ENCODE measurements at places on chromosomes 1 and 21.

DNA sequence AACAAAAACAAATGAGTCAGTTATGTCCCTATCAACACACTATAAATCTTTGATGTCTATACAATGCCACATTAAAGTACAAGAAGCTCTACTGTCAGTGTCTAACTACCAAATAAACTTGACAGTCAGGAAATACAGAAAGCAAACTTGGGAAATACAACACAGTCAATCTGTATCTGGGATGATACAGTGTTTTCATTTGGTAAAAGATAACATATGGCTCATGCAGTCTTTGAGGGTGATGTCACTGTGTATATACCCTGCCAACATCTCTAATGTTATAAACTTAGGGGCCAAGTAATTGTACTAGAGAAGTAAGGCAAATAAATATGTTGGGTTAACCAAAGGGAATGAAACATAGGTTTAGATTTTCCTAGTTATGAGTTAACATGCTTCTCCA lies 552.5 kb upstream of the ADAMTS5 start:
- no peak for DNase-seq

GRCh38 chr21:42991992-42992740 lies 17.8 kb downstream of the PKNOX1 start:
- no peak for DNase-seq

GRCh38 chr1:114103992-114104391 lies 49.7 kb downstream of the SYT6 start:
- no peak for DNase-seq

DNA sequence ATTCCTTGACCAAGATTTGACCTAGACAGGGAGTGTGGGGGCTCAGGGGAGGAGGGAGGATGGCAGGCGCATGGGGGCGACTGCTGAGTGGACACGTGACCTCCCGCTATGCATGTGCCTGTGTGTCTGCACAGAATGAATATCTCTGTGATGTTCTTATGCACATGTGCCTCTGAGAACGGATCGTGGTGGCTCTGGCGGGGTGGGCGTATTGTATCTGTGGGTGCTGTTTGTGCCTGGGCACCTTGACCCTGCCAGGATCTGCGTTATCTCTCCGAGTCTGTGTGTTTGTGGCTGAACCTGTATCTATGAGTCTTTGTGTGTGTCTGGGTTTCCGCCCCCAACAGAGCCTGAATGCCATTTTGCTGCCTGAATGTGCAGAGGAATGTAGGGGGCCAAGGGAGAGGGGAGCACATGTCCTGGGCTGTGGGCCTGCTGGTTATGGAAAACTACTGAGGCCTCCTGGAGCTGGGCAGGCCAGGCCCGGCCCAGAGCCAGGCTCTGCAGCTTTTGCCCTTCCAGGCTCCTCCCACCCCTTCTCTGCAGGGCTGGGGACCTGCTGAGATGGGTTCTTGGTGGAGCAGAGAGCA lies 102.5 kb downstream of the EBNA1BP2 start:
- DNase-seq, result no peak

- no peak for DNase-seq
These were observed 61.2 kb downstream of the AK4 start for GRCh38 chr1:65209005-65209885.

DNA sequence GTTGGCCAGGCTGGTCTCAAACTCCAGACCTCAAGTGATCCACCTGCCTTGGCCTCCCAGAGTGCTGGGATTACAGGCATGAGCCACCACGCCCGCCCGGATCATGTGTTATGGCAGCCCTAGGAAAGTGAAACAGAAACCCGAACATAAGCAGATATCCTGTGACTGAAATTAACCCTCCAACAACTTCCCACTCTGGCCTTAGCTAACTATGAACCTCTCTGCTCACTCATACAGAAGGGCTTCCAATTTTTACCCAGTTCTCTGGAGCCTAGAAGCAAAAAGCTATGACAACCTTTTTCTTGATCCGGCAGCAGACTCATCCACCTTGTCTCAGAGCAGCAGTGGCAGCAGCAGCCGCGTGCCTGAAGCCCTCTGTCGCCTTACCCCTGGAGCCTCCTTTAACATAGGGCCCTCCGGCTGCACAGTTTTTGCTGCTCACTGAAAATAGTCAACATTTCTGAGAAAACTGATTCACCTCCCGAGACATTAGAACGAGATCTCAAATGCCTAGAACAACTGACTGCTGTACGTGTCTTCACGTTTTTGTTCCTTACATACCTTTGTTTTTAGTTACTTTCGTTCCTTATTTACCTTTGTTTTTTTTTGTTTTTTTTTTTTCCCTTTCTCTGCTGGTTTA lies 9.3 kb downstream of the CBR1 start:
- DNase-seq, result no peak

GRCh38 chr1:3283849-3284248 lies 170.6 kb upstream of the ARHGEF16 start:
- DNase-seq, result no peak

- no peak for DNase-seq
These were observed 7.6 kb downstream of the CLSPN start for GRCh38 chr1:35762141-35762540.

GRCh38 chr1:182183606-182184005 lies 122.1 kb upstream of the ZNF648 start:
- DNase-seq, result no peak

GRCh38 chr21:40011371-40011770 lies 144.1 kb downstream of the PCP4 start:
- no peak for DNase-seq

- no peak for DNase-seq
These were observed 124.7 kb downstream of the HIVEP3 start for GRCh38 chr1:41794031-41794430.

Measured in NCI-H1048 (cell line).